Aorta (tissue), 5 donors: ENCODE measurements at places on chromosomes 7 and 10.

GRCh38 chr10:61110188-61110844, 166.3 kb upstream of the RHOBTB1 start:
- H3K27ac ChIP-seq: no peak overlapping the region
- H3K27me3 ChIP-seq: no peaks in the 10 kb centered on the region
- H3K4me3 ChIP-seq: no peak overlapping the region
- no peaks in the 10 kb centered on the region for H3K36me3 ChIP-seq
- H3K4me1 ChIP-seq: no peaks in the 10 kb centered on the region
- no peak for DNase-seq

GRCh38 chr10:1412531-1413189, 324.7 kb downstream of the ADARB2 start:
- no peaks in the 10 kb centered on the region for H3K4me1 ChIP-seq
- no peaks in the 10 kb centered on the region for H3K36me3 ChIP-seq
- DNase-seq: no peak
- no peak overlapping the region for H3K4me3 ChIP-seq
- H3K27me3 ChIP-seq: no peaks in the 10 kb centered on the region

DNA sequence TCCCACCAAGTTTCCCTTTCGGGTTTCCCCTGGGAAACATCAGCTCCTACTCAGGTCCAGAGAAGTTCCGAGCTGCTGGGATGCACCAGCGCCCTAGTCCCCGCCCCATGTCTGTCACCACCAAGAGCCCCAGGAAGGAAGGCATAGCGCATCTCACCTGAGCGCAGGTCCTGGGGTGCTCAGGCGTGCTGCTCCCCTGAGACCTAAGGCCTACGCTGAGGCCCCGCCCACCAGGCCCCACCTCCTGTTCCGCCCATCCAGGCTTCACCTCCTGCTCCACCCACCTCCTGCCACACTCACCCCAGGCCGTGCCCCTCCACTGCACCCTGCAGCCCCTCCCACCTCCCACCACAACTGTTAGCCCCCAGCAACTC, 1.2 kb upstream of the TFR2 start:
- no peak overlapping the region for H3K27ac ChIP-seq
- H3K4me3 ChIP-seq: no peak overlapping the region
- DNase-seq: no peak
- H3K36me3 ChIP-seq: no peaks in the 10 kb centered on the region

GRCh38 chr10:116838143-116838725, 11.1 kb upstream of the ENO4 start:
- H3K27ac ChIP-seq: no peak overlapping the region
- no peaks in the 10 kb centered on the region for H3K36me3 ChIP-seq
- H3K27me3 ChIP-seq: no peaks in the 10 kb centered on the region
- DNase-seq: no peak

DNA sequence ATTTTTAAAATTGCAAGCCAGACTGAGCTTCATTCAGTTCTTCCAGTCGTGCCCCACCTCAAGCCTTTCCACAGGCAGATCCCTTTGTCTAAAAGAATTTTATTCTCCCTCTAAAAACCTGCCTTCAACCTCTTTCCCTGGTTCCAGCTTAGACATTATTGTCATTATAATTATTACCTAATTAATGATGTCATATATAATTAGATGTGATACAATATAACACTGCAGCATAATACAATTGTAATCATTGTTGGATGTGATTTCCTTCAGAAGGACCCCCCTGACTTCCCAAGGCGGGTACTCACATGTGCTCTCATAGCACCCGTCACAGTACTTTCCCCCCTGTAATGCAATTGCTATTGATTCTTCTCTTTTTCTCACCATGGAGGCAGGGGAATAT, 88.6 kb downstream of the GPAM start:
- no peaks in the 10 kb centered on the region for H3K36me3 ChIP-seq
- no peaks in the 10 kb centered on the region for H3K27me3 ChIP-seq
- H3K27ac ChIP-seq: no peak overlapping the region
- H3K4me1 ChIP-seq: no peaks in the 10 kb centered on the region
- no peak overlapping the region for H3K4me3 ChIP-seq

DNA sequence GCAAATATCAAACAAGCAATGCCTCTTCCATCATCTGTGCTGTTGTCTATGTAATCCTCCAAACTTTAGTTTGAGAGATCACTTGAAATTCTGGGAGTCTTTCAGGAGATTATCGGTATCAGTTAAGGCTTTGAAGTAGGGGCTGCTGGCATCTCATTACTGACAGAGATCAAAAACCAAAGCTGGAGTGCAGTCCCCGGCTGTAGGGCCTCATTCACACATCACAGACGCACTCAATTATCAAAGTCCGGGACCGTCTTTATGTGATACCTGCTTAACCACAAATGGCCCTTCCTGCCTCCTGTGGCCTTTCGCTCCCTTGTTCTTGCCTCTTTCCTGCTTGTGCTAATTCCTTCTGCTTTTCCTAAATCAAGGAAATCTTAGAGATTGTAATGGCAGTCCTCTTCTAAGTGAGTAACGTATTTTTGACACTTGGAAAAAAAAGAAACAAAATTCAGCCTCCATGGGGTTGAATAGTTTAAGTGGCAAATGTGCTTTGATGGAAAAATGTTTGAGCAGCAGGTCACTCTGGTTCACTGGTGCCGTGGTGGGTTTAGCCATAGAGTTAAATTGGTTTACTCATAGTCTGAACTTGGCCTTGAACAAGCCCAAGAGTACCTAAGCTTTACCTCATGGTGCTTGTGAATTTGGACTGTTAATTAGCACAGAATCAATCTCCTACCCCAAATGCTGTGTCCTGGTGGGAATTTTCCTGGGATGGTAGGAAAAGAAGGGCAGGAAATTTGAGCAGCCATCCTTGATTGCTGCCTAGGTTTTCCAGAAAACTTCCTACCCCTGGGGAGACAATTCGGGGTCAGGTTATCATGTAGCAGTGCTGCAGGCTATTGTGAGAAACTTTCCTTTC, 178.9 kb upstream of the LYZL1 start:
- H3K36me3 ChIP-seq: no peaks in the 10 kb centered on the region
- DNase-seq: no peak
- peaks cover 1% of the 10 kb centered on the region for H3K27me3 ChIP-seq
- H3K4me1 ChIP-seq: no peaks in the 10 kb centered on the region

GRCh38 chr10:133457100-133457841, 3.5 kb downstream of the SCART1 start:
- no peaks in the 10 kb centered on the region for H3K4me1 ChIP-seq
- no peak overlapping the region for H3K27ac ChIP-seq
- DNase-seq: no peak
- no peaks in the 10 kb centered on the region for H3K27me3 ChIP-seq
- H3K4me3 ChIP-seq: no peak overlapping the region

GRCh38 chr7:33870120-33870519, 35.2 kb upstream of the BMPER start:
- H3K4me3 ChIP-seq: no peak overlapping the region
- no peak for DNase-seq
- no peak overlapping the region for H3K27ac ChIP-seq

DNA sequence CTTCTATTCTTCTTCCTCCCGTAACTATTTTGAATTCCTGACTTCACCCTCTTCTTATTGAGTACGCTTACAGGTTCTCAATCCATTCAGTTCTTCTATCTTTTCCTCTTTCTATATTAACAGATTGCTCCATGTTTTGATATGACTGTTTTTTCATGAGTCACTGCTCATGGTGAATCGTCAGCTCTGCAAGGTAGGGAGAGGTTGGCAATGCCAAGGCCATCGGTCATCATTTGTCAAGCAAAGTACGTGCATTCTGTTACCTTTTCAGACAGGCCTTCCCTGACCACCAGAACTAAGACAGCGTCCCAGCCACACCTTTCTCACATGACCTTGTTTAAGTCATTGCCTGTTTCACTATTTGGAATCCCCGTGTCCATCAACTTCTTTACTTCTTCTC, 1001.9 kb upstream of the SORCS1 start:
- no peaks in the 10 kb centered on the region for H3K36me3 ChIP-seq
- no peaks in the 10 kb centered on the region for H3K27me3 ChIP-seq
- H3K27ac ChIP-seq: no peak overlapping the region
- H3K4me3 ChIP-seq: no peak overlapping the region
- no peak for DNase-seq

GRCh38 chr7:156783864-156784263, 109.1 kb downstream of the LMBR1 start:
- no peaks in the 10 kb centered on the region for H3K36me3 ChIP-seq
- H3K4me3 ChIP-seq: no peak overlapping the region
- no peak for DNase-seq
- no peak overlapping the region for H3K27ac ChIP-seq
- H3K27me3 ChIP-seq: no peaks in the 10 kb centered on the region

DNA sequence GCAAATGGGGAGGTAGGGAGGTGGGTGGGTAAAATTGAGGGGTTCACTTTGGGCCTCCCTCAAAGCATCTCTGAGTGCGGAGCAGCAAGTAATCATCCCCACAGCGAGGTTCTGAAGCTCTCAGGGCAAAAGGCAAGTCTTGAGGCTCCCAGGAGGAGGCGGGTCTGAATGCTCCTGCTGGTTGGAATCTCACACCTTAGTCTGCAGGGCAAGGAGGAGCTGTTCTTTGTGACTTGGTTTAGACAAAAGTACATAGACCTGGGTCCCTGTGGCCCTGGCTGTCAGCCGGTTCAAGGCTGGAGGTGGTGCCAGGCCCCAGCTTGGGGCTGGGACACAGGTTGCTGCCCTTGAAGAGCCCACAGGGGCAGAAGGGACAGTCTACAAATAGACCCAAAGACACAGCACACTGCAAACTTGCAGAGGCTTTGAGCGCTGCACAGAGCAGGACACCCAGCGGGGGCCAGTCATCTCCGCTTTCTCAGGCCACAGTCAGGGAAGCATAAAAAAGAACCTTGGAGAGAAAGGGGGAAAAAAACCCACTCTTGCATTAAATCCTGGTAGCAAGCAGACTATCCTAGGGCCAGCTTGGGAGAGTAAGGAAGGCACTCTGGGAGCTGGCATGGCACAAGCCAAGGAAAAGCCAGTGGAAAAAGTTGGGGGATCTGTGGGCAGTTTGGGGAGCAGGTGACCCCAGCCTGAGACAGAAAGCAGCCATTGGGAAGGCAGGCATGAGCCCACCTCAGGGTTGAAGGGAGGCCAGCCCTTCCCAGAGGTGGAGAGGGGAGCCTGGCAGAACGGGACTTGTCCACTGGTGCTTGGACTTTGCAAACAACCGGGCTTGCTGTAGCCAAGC, 926 bp upstream of the C10orf71 start:
- H3K27me3 ChIP-seq: no peaks in the 10 kb centered on the region
- DNase-seq: no peak
- H3K27ac ChIP-seq: no peak overlapping the region
- H3K4me1 ChIP-seq: peaks cover 3% of the 10 kb centered on the region
- no peak overlapping the region for H3K4me3 ChIP-seq
- H3K36me3 ChIP-seq: no peaks in the 10 kb centered on the region

- DNase-seq: no peak
- no peaks in the 10 kb centered on the region for H3K4me1 ChIP-seq
- H3K27me3 ChIP-seq: no peaks in the 10 kb centered on the region
- H3K27ac ChIP-seq: no peak overlapping the region
- no peak overlapping the region for H3K4me3 ChIP-seq
Measured at GRCh38 chr10:59505926-59506325, 143.6 kb upstream of the FAM13C start.

DNA sequence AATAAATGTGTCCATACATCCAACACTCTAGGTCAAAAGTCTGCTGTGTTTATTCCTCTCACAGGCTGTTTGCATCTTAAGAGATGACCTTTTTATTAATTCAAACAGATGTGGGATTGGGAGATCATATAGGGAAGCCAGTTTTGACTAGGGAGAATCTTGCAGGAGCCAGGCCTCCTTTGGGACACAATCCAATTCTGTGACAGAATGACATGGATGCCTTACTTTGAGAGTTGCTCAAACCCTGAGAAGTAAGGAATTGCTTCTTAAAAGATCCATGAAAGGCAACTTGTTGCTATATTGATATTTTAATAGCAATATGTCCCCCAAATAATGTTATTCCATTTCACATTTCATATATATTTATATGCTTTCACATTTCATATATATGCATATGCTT, 53.5 kb upstream of the CACNB2 start:
- no peaks in the 10 kb centered on the region for H3K4me1 ChIP-seq
- DNase-seq: no peak
- no peaks in the 10 kb centered on the region for H3K27me3 ChIP-seq
- no peaks in the 10 kb centered on the region for H3K36me3 ChIP-seq
- H3K4me3 ChIP-seq: no peak overlapping the region
- H3K27ac ChIP-seq: no peak overlapping the region

DNA sequence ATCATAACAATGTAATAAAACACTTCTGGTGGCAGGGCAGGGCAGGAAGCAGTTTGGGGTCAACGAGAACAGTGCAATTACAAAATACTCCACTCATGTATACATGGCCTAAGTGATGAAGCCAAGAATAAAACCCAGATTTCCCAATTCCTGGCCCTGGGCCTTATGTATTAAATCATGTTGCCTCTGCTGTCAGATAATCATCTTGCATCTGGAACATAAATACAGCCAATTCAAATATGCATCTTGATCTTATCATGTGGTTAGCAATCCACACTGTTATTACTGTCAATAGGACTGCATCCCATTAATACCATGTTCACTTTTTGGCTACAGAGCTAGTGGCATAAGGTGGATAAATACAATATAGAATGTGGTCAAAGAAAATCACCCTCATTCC, 186.5 kb upstream of the SLC25A13 start:
- H3K4me1 ChIP-seq: no peaks in the 10 kb centered on the region
- no peaks in the 10 kb centered on the region for H3K27me3 ChIP-seq
- H3K27ac ChIP-seq: no peak overlapping the region
- H3K4me3 ChIP-seq: no peak overlapping the region
- no peak for DNase-seq

DNA sequence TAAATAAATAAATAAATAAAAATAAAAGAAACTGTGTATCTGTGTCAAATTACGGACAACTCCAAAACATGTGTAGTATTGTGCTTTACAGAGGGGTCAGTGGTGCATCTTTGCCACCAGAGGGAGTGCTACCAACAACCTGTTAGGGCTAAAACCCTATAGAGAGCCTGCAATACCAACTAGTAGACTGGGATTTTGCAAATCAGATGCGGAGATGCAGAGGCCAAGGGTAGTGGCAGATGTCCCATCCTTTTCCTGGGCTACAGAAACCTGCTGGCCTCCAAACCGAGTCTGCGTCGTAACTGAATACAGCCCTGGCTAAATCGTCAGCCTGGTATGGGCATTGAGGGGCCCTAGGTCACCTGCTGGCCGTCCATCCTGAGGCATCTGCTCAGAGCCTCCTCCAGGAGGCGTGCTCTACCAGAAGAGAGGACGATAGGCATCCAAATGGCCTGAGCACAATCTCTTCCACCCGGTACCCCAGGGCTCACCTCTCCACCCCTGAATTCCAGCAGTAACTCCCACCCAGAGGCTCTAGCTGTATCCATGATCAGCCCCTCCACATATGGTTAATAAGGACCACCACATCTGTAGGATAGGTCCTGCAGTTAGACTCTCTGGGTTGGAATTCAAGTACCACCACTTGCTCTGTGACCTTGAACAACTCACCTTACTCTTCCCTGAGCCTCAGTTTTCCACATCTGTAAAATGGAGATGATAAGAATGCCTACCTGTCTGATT, 6.2 kb upstream of the RRP12 start:
- no peaks in the 10 kb centered on the region for H3K36me3 ChIP-seq
- DNase-seq: no peak
- H3K27me3 ChIP-seq: no peaks in the 10 kb centered on the region
- no peaks in the 10 kb centered on the region for H3K4me1 ChIP-seq
- H3K27ac ChIP-seq: no peak overlapping the region
